NCI-H1048 (cell line): ENCODE measurements at places on chromosomes 13 and 19.

GRCh38 chr13:98445340-98446233 lies 131.3 kb downstream of the STK24 start:
- DNase-seq, result no peak

DNA sequence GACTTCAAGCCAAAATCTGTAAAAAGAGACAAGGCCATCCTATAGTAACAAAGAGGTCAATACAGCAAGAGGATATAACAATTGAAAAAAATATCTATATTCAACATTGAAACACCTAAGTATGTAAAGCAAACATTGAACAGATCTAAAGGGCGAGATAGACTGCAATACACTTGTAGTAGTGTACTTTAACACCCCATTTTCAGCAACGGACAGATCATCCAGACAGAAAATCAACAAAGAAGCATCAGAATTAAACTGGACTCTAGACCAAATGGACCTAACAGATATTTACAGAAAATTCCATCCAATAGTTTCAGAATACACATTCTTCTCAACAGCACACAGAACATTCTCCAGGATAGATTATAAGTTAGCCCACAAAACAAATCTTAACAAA lies 28.7 kb upstream of the SIAH3 start:
- no peak for DNase-seq

- no peak for DNase-seq
Measured at GRCh38 chr13:97369261-97369893, 64.6 kb upstream of the RAP2A start.

GRCh38 chr13:46086985-46087384 lies 17.8 kb downstream of the CPB2 start:
- no peak for DNase-seq
